MG63 (cell line): ENCODE measurements at places on chromosomes 3 and 15.
A peak's percentile ranks its signal among the peaks of the same experiment; 100 is the strongest.

- DNase-seq, result no peak
Observed at GRCh38 chr3:144010371-144010770, 38.7 kb downstream of the DIPK2A start.

DNA sequence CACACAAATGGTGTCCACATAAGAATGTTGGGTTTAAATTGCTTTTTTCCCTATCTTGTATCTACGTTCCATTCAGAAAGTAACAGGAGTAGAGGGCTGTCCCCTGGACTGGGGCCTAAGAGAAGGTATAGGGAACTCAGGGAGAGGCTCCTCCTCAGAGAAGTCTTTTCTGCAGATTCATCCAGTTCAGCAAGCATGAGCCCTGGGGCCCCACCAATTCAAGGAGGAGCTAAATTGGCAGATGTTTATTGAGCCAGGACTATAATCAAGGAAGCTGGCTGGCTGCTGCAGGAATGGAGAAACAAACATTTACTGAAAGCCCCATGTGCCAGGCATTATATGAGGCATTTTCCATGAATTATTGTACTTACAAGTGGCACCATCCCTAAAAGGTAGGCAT, 22.1 kb upstream of the LARS2 start:
- DNase-seq, result no peak

GRCh38 chr15:56174649-56175048, 69.0 kb downstream of the RFX7 start:
- DNase-seq, result no peak

DNA sequence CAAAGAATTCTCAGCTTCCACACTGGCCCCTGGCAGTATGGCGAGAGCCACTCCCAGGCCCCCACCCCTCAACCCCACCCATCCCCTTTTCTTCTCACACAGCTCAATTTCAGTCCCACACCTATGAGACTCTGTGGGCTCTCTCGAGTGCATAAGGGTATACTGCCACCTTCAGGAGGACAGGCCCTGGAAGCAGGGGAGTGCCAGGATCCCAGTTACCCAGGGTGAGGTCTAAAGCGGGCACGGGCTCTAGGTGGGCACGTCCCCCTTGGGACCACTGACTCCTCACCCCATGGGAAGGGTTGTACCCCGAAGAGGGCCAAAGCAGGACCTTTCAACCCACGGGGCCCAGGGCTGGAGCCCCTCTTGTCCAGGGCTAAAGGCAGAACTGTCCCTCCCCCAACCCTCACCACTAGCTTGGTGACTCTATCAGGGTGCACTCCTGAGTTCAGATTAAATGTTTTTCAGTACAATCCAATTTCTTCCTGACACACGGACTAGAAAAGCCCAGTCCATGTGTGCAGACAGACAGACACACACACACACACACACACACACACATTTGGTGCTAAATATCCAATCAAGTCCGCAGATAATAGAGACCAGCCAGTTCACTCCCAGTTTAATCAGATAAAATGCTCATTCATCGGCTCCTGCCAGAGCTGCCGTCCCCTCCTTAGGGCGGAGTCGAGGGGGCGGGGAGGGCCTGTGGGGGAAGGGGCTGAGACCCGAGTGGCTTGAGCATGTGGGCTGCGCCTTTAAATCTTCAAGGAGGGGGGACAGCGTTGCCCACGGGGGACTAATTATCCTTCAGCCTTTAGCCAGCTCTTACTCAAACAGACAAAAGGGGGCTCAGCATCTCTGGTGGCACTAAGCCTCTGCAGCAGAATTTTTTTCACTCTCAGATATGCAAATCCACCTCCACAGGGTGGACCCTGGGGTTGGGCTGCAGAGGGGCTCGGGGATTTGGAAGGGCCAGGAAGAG, 59.3 kb downstream of the CYP11A1 start:
- DNase-seq, result peak; percentile 59

DNA sequence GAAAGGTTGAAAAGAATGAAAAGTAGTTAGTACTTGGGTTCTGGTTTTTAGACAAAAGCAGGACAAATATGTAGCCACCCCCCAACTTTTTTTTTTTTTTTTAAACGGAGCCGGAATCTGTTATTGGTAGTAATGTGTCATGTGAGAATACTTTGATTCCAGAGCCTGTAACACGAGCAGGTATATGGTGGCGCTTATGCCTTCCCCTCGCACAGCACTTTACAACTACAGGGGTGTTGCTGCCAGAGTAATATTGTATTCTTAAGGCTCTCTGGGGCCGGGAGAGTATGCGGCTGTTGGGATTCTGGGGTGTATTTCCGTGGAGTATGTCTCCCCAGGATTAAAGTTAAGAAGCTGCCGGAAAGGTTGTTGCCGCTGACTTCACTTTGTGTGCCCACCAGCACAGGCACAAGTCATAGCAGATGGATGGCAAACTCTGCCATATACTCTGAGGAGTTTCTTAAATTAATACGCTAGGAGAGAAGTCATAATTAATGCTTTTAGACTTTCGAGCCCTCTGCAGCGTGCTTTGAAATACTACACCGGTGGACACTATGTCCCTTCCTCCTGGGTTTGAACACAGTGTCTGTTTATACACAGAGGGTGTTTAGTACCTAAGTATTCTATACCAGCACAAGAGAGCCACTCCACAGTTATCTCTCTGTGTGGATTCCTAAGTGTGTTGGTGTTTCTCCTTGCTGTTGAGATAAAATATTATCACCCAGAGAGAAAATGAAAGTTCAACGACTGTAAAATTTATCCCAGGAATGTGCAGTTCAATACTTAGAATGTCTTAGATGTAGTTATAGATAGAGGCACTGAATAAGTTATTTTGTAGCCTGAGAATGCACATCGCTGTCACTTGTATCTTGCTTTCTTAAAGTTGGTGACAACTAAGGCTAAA, 1.4 kb downstream of the MBNL1 start:
- DNase-seq, result peak; percentile 43
